Thoracic aorta (tissue), 2 donors: ENCODE measurements at places on chromosomes 3 and 15.

- no peak for DNase-seq
Measured at GRCh38 chr15:57540736-57541135, 51.0 kb upstream of the MYZAP start.

- no peak for DNase-seq
Measured at GRCh38 chr3:23697416-23697815, 108.3 kb upstream of the UBE2E1 start.

DNA sequence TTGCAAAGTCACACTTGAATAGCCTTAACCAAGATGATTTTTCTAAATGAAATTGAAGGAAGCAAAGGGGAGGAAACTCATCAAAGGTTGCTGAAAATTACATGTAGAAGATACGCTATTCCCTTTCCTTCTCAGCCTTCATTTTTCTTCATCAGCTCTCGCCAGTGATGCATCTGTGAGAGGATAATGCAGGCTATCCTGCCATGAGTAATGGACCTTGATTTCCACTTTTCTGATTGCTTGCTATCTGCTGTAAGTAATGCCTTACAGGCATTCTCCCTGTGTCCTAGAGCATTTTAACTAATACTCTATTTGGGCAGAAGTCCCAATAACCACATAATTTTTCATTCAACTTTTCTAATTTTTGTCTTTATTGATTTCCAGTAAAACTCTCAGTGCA lies 162.6 kb downstream of the BBX start:
- DNase-seq: no peak

DNA sequence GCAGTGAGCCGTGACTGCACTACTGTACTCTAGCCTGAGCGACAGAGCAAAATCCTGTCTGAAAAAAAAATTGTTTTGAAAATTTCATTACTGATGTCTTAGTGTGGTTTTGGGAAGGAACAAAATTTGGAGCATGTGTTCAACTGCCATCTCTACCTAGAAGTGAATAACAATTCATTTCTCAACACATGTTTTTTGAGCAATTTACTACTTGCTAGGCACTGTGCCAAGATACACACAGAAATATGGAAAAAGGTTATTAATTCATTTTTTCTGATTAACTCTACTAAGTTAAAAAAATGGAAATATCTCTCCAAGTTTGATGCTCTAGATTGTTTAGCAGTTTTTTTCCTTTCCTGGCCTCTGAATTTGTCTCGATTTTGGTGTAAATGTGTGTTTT lies 5.2 kb upstream of the TCF12 start:
- no peak for DNase-seq

DNA sequence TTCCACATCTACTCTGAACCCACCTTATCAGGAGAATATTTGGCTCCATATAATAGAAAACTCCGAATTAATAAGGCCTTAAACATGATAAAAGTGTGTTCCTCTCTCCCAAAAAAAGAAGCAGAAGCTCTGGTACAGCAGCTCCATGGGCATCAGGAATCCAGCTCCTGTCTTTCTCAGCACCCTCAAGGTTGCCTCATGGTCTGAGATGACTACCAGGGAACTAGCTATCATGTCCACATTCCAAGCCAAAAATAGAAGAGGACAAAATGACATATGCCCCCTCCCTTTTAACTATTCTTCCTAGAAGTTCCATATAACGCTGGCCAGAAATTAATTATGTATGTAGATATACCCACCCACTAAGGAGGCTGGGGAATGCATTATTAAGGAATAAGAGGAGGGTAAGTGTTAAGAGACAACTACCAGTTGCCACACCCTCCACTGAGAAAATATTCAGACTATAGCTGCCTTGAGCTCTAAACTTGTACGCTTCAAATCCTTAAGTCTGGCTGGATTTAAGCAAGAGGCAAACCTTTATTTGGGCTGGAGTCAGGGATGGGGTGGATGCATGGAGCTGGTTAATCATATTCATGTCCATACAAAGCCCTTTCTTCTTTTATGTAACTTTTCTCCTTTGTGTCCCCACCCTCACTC lies 35.8 kb upstream of the CTDSPL start:
- DNase-seq: no peak

DNA sequence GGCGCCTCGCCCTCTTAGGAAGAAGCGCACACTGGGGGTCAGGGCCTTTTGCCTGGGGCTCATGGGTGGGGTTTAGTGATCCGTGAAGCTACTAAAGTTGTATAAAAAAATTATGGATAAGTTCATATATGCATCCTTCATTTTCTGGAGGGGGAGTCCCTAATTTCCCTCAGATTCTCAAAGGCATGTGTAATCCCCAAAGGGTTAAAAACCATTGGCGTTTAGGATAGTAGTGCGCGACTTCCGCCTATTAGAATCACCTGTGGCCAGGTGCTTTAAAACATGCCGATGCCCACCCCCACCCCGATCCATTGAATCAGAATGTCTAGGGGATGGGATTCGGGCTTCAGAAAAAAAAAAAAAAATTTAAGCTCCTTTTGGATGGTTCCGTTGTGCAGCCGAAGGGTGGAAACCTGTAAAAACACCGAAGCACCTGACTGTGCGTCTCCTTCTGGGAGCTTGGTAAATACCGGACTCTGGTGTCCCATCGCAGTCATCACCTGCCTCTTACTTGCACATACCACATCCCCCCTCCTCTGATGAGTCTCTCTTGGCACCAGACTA lies 570 bp downstream of the APH1B start:
- no peak for DNase-seq

DNA sequence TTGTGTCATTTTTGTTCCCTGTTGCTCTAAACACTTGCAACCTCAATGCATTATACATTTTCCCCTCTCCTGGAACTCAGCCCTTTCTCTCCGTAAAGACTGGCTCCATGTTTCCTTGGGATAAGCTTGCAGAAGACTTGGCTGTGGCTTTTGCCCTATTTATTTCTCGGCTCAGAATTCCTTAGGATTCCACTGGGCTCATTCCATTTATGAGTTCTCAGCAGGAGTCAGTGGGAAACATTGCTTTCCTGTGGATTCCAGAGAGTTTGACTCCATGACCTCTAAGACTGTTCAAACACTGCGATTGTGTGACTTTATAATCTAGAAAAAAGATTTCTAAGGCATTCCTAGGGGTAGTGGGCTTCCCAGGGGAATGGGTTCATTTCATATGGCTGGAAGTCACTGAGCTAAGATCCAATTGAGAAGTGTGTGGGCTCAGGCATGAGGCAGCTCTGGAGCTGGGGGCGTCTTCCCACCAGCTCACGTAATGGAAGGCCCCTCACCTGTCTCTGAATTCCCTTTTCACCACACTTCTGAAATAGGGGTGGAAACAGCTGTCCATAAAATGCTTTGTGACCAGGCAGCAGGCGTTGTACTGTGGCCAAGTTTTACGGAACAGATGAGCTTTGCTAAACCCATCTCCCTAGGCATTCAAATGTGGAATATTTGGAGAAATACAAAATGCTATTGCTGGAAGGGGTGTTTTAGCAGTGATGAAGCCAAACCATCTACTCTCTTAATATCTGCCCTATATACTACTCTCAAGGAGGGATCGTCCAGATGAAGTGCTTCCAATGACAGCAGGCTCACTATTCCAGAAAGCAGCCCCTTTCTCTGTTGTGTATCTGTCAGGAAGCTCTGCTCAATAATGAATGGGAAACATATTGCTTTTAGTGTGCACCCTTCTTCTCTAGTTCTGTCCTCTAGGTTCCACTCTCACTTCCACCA lies 91.8 kb upstream of the BCL6 start:
- no peak for DNase-seq

DNA sequence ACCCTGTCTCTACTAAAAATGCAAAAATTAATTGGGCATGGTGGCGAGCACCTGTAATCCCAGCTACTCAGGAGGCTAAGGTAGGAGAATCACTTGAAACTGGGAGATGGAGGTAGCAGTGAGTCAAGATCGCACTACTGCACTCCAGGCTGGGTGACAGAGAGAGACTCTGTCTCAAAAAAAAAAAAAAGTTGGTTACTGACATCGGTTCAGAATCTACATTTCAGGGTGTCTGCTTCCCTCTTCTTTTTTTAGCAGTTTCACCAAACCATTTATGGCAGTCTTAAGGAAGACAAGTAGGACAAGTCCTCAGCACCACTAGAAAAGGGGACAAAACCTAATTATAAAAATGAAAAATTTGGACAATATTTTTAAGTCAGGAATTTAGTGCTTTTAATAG lies 3.3 kb upstream of the USP4 start:
- no peak for DNase-seq

DNA sequence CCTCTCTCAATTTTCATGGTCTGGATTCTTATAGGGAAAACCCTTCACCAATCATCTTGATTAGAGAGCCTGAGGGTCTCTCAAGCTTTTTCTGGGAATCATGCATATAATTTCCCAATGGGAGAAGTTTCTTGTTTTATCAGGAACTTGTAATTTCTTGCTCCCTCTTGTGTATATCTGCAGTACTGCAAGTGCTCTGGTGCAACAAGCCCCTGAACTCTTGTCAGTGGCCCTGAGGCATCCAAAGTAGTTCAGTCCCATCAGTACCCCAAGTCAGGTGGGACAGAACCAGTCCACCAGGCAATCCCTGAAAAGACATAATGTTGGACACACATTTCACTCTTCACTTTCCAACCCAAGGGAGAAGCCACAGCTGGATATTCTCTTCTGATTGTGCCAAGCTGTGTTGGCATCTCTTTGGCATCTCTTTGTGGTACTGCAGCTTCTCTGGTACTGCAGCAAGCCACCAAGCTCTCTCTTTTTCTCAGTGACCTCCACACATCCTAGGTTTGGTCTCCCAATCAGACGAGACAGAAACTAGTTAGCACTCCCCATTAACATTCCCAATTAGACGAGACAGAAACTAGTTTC lies 214.5 kb downstream of the ZIC4 start:
- DNase-seq: no peak

DNA sequence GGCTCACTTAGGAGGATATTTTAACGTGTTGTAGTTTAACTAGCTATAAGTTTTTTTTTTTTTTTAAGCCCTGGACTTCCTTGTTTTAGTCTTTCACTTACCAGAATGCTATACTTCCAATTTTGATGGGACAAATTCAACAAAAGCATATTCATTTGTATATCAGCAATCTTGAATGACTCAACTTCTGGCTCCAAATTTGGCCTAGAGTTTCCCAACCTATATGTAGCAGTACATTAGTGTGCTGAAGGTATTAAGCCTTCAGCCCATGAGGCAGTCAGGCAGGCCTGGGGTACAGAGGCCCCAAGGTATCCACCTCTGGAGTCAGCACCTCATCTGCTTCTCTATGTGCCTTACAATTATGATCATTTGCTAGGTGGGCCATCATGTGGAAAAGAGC lies 5.9 kb downstream of the PBRM1 start:
- DNase-seq: no peak

DNA sequence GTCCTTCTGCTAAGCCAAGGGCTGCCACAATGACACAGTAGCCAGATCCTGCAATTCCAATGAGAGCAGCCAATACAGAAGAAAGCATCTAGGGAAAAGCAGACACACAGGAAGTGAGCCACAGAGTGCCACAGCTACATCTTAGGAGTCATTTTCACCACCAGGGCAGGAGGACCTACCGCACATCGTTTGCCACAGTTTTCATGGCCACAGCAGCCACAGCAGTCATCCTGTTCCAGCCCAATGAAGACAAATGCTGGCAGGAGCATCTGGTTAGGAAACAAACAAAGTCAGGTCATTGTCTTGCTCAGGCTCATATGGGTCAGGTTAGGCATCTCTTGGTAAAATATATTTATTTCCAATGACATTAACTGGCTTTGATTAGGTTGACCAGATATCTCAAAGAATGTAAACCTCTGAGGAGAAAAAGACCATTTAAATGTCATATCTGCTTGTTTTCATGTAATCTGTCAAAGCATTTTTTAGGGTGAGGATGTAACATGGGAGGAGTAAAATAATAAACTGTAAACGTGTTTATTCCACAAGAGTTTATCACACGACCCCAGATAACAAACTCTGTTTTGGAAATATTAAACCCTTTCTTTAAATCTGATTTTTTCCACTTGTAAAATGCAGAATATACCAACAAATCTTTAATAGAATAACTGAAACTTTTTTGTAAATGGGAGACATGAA lies 1.8 kb downstream of the TM4SF1 start:
- DNase-seq: no peak

GRCh38 chr15:89652666-89653065 lies 2.6 kb downstream of the KIF7 start:
- no peak for DNase-seq

DNA sequence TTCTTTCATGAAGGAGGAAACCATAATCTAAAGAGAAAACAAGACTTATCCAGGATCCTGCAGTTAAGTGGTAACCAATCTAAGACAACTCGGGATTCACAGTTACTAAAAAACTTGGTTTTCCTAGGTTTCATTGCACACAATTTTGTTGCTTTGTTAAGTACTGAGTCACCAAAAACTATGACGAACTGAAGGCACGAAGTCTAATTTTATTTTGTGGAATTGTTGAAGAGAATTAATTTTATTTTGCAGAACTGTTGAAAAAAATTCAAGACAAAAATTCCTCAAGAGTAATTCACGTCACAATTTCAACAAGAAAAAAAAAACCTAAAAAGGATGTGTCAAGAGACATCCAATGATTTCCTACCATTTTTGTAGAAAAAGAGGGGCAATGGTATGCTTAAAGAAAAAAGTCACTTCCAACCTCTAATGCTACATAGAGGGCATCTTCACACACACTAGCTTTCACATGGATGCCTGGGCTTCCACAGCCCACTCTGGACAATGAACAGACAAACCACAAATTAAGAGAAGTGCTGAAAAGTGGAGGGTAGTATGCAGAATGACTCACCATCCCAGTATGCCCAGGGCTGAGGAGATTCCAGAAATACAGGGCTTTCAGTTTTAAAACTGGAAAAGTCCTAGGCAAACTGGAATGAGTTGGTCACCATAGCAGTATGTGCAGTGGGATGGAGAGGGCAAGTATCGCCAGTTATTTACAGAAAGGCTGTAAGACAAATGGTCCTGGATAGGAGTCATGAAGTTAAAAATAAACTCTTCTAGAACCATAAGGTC lies 29.2 kb downstream of the PLOD2 start:
- no peak for DNase-seq

GRCh38 chr15:65576664-65577063 lies 34.3 kb downstream of the INTS14 start:
- no peak for DNase-seq

DNA sequence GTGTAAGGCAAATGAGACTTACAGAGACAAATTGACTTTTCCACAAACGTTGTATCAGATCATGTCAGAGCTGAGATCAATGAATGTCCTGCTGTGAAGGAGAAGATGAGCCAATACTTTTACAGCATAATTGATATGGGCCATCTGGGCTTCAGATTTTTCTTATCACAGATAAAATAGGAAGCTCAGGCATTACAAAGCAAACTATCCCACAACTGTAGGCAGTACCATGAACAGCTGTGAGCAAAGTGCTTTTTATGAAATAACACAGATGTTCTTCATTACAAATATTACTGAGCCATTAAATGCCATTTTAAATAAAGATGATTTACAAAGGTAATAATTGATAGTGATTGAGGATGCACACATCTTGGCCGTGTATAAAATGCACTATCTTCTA lies 852.3 kb downstream of the OTOL1 start:
- no peak for DNase-seq
